ENCODE measurements at places on chromosomes 12 and 14. TPM values are rescaled to one million over a fixed set of nuclear protein-coding genes. Genes with fewer than 3 reads are reported as not detected.

- H3K4me3 ChIP-seq = no peak overlapping the region
- no peak for DNase-seq
- H3K4me1 ChIP-seq = no peaks in the 10 kb centered on the region
- no peak overlapping the region for H3K27ac ChIP-seq
- H3K36me3 ChIP-seq = no peaks in the 10 kb centered on the region
- no peaks in the 10 kb centered on the region for H3K27me3 ChIP-seq
Observed at GRCh38 chr12:70722584-70723343, 85.5 kb upstream of the PTPRB start.

DNA sequence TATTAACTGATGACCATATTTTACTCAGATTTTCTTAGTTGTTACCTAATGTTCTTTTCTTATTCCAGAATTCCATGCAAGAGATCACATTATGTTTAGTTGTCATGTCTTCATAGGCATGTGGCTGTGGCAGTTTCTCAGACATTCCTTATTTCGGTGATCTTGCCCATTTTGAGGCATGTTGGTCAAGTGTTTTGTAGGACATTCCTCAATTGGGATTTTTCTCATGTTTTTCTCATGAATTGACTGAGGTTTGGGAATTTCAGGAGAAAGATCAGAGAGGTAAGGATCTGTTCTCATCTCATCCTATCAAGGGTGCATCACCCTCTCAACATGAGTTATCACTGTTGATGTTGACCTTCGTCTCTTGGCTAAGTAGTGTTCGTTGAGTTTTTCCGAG is 81.3 kb downstream of the CHST11 start:
- H3K36me3 ChIP-seq = no peaks in the 10 kb centered on the region
- DNase-seq = no peak
- H3K4me3 ChIP-seq = no peak overlapping the region
- H3K4me1 ChIP-seq = no peaks in the 10 kb centered on the region

DNA sequence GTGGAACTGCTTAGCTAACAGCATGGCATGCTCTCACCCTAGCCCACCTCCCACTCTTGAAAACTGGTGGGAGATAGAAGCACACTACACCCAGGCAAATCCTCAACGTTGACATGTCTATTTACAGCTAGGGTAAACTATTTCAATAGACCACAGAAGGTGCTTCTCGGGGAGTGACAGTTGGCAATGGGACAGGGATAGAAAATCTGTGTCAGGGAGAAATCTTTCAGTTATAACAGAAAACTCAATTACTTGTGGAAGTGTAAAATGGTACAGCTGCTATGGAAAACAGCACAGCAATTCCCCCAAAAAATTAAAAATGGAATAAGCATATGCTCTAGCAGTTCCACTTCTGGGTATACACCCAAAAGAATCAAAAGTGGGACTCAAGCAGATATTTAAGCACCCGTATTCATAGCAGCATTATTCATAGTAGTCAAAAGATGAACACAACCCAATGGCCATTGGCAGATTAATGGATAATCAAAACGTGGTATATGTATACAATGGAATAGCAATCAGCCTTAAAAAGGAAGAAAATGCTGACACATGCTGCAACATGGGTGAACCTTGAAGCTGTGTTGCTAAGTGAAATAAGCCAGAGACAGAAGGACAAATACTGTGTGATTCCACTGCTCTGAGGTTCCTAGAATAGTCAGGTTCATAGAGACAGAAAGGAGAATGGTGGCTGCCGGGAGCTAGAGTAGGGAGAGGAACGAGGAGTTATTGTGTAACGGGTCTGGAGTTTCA is 92.5 kb downstream of the STAB2 start:
- H3K27me3 ChIP-seq = peaks cover 7% of the 10 kb centered on the region
- H3K4me1 ChIP-seq = no peaks in the 10 kb centered on the region
- no peak overlapping the region for H3K4me3 ChIP-seq
- DNase-seq = no peak
- no peak overlapping the region for H3K27ac ChIP-seq

- no peaks in the 10 kb centered on the region for H3K27me3 ChIP-seq
- H3K4me3 ChIP-seq = no peak overlapping the region
- peaks cover 2% of the 10 kb centered on the region for H3K4me1 ChIP-seq
- no peak overlapping the region for H3K27ac ChIP-seq
Observed at GRCh38 chr12:100017056-100017455, 32.3 kb upstream of the ANKS1B start.

- no peak overlapping the region for H3K27ac ChIP-seq
- H3K4me1 ChIP-seq = peaks cover 24% of the 10 kb centered on the region
- no peaks in the 10 kb centered on the region for H3K27me3 ChIP-seq
Observed at GRCh38 chr12:11827091-11828061, 177.9 kb downstream of the ETV6 start.

GRCh38 chr14:37131205-37131604 is 41.2 kb downstream of the SLC25A21 start:
- H3K4me1 ChIP-seq = no peaks in the 10 kb centered on the region
- no peaks in the 10 kb centered on the region for H3K36me3 ChIP-seq
- H3K4me3 ChIP-seq = no peak overlapping the region
- no peaks in the 10 kb centered on the region for H3K27me3 ChIP-seq
- no peak for DNase-seq

DNA sequence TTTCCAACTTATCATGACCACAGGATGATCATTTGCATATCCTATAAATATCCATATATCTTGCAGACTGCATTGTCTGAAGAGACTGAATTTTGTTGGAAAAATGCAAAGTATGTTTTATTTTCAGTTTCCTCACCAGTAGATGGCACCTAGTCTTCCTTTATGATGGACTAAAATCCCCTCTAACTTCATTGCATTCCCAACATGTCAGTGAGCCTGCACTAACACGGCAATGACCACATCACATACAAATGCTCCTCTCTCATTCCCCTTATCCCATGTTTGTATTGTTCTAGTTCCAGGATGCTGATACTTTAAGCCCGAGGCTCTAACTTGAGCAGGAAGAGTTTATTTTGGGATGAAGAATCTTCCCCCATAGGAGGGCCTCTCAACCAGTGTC is 24.7 kb upstream of the MYBPC1 start:
- no peaks in the 10 kb centered on the region for H3K4me1 ChIP-seq
- peak; percentile 63 for DNase-seq
- H3K27ac ChIP-seq = no peak overlapping the region
- H3K4me3 ChIP-seq = no peak overlapping the region

Gene RNASE1
- total RNA-seq = not detected

Gene NEUROD4
- total RNA-seq = not detected
